ENCODE measurements at places on chromosomes 7 and 10. TPM values are rescaled to one million over a fixed set of nuclear protein-coding genes. Genes with fewer than 3 reads are reported as not detected.

The UNCX gene
- not detected for total RNA-seq

The LMBR1 gene
- total RNA-seq, result 63.5 TPM

DNA sequence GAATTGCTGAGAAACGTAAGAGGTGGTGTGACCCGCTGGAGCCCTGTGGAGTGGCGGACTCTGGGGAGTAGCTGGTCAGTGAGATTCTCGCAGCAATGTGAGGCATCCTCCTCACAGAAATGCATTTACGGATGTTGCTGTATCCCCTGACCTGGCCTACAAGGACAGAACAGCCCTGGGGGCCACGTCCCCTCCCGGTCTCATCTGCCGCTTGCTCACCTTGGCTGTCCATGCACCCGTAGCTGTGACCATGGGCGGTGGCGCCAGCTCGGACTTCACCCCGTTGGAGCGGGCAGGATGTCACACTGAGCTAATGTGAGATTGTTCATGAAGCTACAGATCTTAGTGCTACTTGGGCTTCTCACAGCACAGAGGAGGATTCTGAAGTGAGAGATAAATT is 193.8 kb downstream of the EBF3 start:
- DNase-seq, result peak; percentile 36

DNA sequence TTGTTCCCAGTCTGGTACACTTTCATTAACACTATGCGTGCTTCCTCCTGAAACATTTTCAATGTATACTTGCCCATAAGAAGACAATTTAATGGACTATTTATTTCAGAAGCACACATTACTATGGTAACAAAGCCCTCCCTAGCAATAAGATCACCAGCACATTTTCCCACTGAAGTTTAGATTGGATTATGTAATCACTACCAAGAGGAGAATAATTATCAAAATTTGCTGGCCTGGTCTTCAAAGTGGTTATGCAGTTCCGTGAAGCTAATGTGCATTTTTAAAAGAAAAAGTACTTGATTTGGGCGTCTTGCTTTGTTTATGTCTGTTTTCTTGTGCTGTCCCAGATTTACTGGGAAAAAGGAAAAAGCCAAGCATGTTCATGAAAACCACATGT is 61.9 kb downstream of the AP3M1 start:
- no peak for DNase-seq

DNA sequence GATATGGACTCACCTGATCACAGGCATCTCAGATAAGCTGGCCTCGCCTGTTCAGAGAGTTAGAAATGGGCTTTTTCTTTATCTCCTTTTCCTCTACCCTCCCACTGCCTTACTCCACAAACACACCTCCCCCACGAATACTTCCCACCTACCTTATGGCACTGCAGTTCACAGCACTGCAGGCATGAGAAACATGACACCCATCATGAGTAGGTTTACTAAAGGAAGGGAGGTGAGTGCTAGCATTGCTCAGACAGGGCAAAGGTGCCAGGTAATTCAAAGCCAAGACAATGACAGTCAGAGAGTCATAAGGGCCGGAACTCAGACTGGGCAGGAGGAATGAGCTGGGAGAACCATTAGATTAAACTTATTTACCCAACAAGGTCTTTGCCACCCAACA is 220.6 kb downstream of the FAM107B start:
- DNase-seq, result no peak
